Caki2 (cell line): ENCODE measurements at places on chromosomes 11 and 22.
A peak's percentile ranks its signal among the peaks of the same experiment; 100 is the strongest.

DNA sequence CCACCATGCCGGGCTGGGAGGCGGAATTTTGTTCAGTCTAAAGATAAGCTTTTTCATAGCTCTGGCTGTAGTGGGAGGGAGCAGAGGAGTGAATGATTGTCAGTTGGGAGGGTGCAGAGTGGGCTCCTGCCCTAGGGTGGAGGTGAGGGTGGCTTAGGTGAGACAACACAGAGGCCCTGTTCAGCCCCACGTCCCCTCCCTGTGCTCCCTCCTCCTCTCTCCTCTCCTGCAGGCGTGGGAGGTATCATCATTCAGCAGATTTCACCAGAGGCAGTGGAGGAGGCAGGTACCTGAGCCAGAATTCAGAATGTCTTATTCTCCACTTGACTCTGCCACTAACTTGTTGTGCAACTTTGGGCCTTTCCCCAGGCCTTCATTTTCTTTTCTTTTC lies 1.7 kb upstream of the THRSP start:
- DNase-seq, result no peak

DNA sequence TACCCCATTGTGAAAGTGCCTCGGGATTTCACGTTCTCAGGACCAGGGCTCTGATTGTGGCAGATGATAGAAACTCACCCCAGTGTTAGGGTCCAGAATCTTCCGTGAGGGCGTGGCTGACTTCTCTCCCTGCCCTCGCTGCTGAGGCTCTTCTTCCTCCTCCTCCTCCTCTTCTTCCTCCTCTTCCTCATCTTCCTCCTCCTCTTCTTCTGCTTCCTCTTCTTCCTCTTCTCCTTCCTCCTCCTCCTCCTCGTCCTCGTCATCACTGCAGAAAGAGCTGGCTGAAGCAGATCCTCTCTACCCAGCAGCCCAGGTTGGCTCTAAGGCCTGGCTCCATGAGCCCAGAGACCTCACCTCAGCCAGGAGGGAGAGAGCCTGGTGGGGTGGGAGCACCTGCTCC lies 13.5 kb upstream of the CHADL start:
- no peak for DNase-seq

DNA sequence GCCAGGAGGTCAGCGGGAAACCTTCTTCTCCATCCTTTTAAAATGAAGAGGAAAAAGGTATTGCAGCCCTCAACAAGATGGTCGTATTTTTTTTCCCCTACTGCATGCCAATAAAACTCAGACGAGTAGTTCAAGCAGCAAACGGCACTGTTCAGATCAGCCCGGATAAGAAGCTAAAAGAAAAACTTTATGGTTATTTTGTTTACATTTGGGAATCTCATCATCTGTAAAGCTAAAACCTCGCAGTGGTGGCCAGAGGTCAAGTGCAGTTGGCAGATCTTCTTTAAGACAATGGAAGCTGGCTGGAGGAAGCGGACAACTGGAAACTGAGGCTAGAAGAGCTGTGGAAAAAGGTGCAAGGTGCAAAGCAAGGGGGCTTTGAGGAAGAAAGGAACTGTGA lies 31.0 kb upstream of the CHRM4 start:
- DNase-seq, result no peak

- peak; percentile 26 for DNase-seq
Measured at GRCh38 chr11:94762208-94762607, 5.9 kb upstream of the AMOTL1 start.

DNA sequence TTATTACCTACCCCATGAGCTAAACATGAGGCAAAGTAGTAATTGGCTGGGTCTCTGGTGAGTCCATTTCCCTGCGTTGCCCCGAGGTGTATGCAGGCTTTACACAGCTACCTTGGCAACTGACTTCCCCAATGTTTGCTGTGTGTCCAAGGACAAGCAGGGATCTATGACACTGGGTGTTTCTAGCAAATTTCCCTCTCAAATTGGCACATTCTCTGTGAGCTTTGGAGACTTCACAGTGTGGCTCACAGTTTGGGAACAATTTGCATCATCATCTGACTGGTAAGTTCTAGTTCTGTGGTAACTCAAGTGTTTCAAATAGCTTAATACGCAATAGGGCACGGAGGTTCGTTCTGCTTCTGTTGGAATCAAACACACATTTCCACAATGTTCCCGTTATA lies 12.5 kb downstream of the NNMT start:
- DNase-seq, result no peak

DNA sequence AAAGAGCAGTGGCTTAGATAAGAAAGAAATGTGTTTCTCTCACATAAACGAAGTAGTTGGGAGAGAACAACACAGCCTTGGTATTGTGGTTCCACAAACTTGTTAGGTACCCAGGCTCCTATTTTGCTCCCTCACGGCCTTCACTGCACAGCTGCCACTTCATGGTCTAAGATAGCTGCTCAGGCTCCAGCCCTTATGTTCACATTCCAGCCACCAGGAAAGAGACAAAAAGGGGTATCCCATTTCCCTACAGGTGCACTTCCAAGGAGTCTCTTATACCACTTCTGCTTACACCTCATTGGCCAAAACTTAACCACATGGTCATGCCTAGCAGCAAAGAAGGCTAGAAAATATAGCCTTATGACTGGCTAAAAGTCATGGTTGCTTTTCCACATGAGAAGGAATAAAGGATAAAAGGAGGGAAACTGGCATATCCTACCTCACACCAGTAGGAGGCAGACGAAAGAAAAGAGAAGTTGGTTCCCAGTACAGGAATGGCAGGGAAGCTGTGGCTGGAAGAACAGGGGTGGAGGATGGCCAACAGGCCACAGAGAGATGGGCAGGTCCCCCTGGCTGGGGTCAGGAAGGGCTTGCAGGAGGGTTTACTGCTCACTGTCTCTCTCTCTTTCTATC lies 5.4 kb upstream of the HDHD5 start:
- no peak for DNase-seq

DNA sequence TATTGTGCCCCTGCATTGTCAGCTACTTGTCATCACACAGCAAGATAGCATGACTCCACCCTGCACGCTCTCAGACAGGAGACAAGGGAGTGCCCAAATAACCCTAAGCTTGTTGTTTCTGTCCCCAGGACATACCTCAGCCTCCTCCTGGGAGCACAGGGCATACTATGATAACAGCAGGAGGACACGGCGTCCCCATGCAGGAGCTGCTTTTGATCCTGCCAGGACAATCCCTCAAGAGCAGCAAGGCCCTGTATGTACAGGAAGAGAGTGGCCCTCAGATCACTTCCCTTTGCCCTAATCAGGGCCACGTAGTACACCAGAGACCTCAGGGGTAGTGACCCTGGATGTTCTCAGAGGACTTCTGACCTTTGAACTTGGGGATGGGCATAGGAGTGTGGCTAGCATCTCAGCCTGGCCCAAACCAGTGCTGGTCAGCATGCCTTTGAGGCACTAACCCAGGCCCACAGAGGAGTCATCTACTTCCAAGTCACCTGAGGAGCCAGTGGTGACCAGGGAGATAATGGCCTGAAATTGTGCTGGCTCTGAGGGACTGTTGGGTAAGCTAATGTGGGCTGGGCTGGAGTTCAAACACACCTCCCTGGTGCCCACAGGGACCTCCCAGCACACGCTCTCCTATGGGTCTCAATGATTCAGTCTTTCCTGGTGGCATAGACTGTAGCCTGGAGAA lies 9.2 kb downstream of the APOA4 start:
- no peak for DNase-seq

GRCh38 chr22:36775586-36775963 lies 344 bp downstream of the IFT27 start:
- peak; percentile 27 for DNase-seq

DNA sequence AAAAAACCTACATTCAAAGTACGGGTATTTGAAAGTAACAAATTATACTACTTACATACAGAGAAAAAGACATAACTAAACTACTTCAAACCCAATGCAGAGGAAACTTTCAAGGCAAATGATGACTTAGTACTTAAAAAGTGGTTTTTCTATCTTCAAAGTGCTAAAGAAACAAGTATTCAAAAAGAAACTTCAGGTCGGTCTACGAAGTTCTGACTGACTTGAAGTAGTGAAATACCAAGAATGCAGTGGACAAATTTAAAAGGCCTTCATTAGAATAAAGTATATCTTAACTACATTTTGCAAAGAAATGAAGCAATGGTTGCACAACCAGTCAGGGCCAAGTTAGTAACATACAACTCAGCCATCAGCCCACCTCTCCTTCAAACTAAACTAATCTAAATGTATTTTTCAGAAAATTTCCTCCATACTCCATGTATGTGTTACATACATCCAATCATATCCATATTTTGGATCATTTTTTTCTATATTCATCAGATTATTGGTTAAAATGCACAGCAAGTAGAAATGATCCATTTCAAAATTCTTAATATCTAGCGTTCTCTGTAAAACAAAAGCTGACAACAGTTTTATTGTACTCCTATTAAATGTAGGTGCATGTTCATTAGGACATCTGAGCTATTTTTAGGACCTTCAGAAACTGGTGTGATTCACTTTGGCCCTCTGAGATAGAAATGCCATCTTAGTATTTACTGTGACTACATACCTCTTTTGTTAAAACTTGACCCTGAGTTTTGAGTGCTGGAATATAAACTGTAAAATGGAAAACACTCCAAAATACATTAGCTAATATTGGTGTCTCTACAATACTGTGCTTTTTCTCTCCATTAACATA lies 49.9 kb downstream of the BIRC2 start:
- DNase-seq, result no peak

DNA sequence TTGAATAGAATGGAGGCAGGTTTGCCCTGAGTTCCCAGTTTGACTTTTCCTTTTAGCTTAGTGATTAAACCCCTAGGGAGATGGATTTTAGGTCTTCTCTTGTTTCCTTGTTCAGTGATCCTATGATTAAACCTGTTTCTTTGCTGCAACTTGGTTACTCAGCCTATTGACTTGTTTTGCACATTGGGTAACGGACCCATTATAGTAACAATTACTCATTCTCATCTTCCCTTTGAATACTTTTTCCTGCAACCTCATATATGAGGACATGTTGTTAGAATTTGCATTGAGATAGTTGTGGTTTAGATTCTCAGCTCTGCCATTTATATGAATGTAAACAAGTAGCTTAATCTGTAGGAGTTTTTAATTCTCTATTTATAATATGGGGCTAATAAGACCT lies 489.2 kb upstream of the CNTN5 start:
- no peak for DNase-seq

DNA sequence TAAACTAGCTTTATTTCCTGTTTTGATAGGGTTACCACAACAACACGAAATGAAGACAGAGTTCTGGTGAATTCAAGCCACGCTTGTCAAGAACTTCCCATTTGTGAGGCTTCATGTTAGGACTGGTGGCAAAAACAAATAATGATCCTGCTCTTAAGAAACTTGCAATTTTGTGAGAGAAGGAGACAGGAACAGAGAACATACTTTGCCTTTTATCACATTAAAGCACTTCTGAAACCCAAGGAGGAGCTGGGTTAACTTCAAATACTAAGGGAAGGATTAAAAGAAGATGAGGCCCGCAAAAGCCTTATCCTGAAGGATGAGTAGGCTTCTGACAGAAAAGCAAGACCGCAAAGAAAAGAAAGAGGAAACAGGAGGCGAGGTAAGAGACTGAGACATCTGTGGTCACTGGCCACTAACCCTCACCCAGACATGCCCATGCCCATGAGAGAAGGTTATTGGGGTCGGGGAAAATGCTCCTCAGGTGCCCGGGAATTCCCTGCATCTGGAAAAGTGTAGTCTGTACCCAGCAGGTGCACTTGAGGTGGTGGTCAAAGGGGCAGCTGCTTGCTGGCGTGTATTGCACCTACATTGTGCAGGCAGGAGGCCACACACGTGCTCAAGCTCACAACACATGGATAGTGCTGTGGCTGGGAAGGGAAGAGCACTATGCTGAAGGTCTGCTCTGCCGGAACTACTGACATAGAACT lies 50.5 kb downstream of the MAPK1 start:
- peak; percentile 63 for DNase-seq

DNA sequence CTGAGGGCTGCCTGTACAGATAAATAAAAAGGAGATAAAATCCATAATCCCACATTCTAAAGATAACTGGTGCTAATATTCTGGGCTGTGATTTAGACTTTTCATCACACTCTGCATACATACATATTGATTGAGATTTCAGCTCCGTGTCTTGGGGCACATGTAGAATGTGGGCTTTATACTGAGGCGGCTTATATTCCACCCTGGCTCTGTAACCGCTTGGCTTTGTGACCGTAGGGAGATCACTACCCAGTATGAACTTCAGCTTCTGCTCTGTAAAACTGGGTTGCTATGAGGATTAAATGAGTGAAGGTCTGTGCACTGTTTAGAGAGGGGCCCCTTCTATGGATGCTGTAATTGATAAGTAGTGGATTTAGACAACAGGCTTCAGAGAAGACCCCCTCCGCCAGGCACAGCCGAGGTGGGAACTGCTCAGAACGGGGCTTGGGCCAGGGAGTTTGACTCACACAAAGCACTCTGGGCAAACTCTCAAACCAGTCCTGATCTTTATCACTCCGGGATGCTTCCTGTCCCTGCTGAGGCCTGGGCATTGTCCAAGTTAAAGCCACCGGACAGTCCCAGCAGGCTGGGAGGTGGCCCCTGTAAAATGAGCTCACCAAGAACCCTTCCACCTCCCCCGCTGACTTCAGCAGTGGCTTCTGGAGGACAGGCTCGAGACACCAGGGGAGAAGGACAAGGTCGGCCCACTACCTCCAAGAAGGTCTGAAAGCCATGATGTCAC lies 17.2 kb downstream of the KIAA1671 start:
- no peak for DNase-seq

DNA sequence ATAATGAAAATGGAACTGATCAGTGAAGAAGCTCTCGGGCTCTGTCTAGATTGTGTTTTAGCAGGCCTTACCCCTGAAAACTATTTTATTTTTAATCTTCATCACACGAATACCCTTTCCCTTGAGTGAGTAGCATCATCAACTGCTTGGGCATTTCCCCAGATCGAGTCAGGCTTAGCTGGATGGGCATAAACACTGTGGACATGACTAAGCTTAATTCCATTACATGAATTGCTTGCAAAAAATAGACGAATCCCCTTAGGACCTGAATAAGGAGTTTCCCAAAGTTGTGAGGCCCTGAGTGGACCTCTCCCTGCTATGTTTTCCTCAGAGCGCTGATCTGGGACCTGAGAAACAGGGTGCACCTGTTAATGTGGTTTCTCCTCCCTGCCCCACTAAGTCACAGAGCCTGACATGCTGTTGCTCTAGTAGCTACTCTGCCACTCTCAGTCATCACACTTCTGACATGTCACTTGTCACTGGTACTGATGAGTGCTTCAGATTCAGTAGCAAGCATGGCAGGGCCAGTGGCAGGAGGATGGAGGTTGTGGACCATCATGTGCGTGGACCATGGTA lies 53.5 kb downstream of the ENDOD1 start:
- no peak for DNase-seq

DNA sequence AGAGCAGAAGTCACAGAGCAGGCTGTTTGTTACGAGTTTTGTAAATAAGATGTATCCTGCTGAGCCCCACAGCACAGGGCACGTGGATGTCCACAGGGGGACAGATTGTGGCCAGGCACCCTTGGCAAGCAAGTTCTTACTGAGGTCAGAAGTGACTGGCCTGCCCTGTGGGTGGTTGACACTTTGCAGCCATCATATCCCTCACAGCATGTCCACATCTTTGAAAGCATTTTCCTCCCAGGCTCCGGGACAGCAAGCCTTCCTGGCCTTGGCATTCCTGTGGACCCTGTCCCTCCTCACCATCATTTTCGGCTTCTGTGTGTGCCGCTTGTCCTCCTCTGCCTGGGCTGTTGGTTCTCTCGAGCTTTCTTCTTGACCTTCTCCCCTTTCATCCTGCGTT lies 189.5 kb downstream of the TBC1D22A start:
- DNase-seq, result no peak

- DNase-seq, result peak; percentile 72
Measured at GRCh38 chr22:42930810-42931420, 73.8 kb upstream of the ARFGAP3 start.

GRCh38 chr11:92765082-92765840 lies 204.2 kb upstream of the MTNR1B start:
- DNase-seq, result no peak

- DNase-seq, result no peak
Measured at GRCh38 chr11:57047610-57048009, 58.9 kb downstream of the OR5AK2 start.
